ENCODE measurements at places on chromosomes 2 and 18.

DNA sequence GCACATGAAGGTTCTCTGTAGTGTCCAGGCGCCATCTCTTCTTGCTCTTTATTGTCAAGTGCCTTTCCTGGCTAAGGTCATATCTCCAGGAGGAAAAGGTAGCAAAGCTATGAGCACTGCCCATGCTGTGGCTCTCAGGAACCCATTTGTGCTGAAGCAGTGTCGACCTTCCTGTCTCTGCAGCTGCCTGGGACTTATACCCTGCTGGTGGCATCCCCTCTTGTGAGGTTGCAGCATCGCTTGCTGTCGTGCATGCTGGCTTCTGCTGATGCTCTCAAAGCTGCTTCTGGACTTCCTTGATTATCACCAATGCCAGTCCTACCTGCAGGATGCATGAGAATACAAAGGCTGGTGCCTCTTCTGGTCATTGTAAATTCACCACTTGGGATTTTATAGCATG is 22.1 kb upstream of the PTPN2 start:
- DNase-seq, result no peak

DNA sequence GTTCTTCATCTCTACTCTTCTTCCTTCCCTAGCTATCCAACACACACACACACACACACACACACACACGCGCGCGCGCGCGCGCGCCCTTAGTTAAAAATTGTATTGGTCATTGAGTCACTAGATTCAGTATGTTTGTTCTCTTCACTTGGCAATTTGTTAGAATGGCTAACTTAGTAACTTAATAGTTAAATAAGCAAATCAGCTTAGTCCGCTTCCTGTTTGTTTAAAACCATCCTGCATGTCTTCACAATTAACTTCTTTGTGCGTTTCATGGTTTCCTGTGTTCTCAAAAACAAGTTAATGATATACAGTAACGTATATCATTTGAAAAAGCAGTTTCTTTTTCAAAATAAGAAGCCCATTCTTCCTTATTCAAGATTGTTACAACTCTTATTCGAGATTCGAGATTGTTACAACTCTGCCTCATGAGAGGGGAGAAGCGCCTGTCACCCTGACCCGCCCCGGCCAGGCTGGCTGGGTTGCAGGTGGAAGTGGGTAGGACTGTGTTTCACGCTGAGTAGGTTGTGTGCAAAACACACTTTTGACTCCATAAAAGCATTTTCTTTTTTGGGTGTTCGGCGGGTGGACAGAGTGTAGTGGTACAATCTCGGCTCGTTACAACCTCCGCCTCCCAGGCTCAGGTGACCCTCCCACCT is 9.5 kb upstream of the CNNM3 start:
- DNase-seq, result peak; percentile 49

DNA sequence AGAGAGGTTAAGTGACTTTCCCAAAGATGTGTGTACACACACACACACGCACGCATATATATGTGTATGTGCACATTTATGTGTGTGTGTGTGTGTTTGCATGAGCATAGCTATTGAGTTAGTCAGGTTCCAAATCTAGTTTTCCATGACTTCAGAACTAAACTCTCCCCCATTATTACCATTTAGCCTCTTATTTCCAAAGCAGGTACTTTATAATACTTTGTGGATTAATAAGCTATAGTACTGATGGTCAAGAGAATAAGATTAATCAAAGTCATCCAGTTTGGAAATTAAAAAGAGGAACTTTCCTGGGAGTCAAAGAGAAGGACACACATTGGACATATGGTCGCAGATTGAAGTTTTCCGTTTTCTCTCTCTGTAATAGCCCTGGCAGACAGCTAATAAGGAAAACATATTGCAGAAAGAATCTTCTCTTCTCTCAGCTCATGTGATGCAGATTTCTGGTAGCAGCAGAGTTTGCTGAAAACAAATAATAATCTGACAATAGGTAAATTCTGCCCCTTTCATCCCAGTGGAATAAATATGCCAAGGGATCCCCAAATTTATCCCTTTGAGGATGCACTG is 410.9 kb upstream of the TCF4 start:
- DNase-seq, result no peak

DNA sequence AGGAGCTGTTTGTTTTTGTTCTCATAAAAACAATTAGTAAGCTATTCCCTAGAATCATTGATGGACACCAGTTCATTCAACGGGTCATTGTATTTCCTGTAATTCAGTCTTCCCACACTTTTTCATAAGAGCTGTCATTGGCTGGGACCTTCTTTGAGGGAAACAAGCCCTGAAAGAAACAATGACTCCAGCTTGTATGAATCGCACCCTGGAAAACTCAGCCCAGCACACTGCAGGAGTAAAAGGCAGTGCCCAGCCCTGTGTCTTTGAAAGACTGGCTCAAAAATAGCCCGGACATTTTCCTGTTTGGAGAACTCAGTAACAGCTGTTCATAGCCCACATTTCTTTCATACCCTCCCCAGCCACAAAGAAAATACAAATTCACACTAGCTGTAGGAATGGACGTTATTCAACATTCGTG is 81.5 kb downstream of the NCKAP5 start:
- no peak for DNase-seq

DNA sequence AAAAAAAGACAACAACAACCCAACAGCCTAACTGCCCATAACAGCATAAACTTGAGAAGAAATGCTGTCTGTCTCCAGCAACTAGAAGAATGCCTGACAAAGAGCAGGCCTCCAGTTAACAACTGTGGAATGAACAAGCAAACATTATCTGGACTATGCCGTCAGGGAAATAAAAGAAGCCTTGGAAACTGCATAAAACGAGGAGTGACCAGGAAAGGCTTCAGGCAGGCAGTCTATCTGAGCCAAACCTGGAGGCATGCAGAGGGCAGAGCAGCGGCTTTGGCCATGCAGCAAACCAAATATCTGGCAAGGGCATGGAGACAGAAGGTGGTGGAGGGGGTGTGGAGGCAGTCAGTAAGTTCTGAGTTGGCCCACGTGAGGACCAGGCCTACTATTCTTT is 11.1 kb downstream of the HES6 start:
- DNase-seq, result no peak

DNA sequence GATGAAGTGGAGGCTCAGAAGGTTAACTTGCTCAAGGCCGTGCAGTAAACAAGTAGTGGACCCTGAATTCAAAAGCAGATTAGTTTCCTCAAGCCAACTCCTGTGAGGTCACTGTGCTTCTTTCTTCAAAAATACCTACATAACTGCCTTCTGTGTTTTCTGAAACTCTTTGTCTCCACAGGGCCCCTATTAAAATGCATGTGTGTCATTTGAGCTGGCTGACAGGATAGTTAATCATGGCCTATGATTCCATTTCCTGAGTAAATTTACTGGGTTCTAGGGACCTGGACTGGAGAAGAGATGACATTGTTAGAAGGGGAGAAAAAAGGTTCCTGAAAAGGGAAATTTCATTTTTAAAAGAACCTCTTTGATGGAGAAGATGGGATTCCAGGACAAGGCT is 12.9 kb upstream of the DTNA start:
- DNase-seq, result no peak

DNA sequence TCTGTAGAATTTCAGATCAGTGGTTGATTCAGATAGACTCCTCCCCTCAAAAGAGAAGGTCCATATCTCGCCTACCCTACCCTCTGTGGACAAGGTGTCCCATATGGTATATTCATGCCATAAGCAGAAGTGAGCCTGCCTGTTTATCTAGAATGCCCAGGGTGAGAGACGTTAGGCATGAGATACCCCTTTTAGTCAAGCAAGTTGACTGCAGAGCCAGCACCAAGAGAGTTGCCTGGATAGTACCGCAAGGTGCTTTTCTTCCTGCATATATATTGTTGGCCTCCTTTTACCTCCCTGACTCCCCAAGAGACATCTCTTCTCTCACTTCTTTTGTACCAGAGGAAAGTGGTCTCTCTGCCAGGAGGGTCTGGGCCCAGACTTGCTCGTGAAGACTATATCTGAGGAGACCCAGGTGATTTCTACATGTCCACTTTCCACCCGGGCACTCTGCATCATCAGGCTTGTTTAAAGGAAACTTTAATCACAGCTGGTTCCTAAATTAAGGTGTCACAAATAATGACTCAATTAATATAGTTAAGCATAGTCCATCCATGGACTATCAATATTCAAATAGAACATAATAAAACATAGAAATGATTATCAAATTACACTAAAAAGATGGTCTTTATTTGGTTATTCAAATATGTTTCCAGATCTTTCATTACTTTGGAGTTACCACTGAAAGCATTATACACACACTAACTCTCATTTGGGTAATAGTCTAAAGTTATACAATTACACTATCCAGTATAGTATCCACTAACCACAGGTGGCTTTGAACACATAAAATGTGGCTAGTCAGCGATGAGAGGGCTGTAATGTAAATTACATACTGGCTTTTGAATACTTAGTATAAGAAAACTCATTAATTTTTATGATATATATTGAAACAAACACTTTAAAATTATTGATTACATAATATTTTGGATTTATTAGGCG is 4.1 kb downstream of the ITGA4 start:
- no peak for DNase-seq

- no peak for DNase-seq
These were observed 148.9 kb downstream of the TCF4 start for GRCh38 chr18:55439056-55439455.

DNA sequence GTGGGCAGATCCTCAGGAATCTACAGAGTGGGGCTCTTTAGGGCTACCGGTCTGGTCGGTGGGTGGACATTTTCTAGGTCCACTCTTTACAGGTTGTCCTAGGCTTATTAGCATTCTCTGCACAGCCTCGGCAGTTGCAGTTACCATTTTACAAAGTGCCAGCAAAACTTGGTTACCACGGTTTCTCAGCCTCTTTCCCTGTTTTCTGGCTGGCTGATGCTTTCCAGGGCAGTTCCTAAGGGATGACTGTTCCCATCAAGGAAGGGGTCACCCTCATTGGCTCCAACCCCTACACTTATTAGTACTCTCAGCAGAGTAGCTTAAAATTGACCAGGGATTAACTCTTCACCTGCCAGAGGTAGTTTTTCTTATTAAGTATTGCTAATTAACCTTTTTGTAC is 2.0 kb upstream of the AQP4 start:
- DNase-seq, result no peak

DNA sequence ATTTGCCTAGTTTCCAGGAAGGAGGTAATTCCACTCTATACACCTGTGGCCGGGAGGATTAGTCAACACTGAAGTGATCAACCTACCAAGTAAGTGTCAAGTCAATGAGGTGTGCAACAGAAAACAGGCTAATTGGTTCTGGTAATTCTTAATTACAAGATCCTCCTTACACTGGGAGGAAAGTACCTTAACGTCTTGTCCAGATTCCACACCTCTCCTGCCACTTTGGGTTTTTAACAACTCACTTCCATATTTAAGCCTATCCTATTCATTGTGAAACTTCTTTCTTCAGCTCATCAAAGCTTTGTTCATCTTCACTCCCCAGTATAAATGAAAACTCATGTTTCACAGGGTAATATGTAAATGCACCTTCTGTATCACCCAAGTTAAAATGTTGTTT is 22.0 kb upstream of the MAP4K4 start:
- DNase-seq, result no peak

Measured in CD4-positive, alpha-beta T cell (primary cell).